ENCODE measurements at places on chromosomes 6 and 20.

DNA sequence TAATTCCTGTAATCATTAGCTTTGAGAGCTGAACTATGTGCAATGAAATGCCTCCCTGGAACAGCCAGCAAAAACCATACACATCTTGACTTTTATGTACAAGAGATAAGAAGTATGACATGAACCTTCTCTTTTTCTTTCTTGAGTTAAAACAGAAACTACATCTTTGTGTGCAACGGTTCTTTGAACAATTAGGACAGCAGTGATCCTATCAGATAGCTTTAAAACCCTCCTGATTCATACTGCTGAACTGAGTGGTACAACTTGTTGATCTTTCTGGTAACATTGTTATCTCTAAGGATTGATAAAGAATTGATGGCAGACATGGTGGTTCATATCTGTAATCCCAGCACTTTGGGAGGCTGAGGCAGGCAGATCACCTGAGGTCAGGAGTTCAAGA is 43.4 kb downstream of the TRAF3IP2 start:
- DNase-seq: no peak

GRCh38 chr6:82374516-82374915 is 10.9 kb downstream of the TPBG start:
- no peak for DNase-seq

DNA sequence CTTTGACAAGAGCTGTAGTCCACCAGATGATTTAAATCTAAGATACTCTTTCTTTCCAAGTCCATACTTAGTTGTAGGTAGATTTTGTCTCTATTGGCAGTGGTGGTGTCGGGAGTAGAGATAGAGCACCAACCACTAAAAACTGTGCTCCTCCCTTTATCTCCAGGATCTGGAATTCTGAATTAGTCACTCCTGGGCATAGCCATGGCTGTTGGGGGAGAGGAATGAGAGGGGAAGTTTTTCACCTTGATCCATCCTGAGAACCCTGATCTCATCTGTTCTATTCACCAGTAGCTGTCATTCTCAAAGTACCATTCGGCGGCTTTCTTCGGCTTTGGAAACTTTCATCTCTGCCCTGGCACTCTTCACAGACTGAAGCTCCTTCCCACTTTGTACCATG is 35.6 kb upstream of the NKX2-4 start:
- no peak for DNase-seq

DNA sequence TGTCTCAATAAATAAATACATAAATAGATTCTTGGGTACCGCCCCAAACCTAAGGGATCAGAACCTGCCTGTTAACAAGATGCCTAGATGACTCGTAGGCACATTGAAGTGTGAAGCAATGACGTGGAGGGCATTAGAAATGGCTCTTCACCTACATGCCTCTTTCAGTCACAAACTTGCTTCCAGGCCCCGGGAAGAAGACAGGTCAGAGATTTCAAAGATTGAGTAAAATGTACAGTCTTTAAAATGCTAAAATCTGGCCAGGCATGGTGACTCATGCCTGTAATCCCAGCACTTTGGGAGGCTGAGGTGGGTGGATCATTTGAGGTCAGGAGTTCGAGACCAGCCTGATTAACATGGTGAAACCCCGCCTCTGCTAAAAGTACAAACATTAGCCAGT is 480.8 kb upstream of the JARID2 start:
- DNase-seq: no peak

GRCh38 chr20:34300809-34301586 is 2.2 kb downstream of the AHCY start:
- DNase-seq: no peak

- DNase-seq: no peak
These were observed 18.9 kb upstream of the ROS1 start for GRCh38 chr6:117444600-117444999.

GRCh38 chr6:111444794-111445193 is 38.2 kb downstream of the REV3L start:
- DNase-seq: no peak

DNA sequence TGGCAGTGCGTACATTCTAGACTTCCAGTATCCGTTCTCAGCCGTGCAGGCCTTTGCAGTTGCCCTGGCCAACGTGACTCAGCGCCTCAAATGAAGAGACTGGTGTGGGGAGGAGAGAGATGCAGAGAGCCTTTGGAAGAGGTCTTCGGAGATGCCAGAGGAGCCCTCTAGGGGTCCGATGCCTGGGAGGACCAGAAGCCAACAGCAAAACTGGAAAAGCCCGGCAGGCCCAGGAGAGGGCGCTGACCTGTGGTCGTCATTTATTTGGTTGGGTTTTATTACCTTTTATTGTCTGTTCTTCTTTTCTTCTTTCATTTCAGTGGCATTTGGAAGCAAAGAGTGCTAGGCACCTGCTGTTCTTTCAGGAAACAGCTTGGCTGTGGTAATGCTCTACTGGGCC is 53.3 kb upstream of the TMEM181 start:
- DNase-seq: peak; percentile 44

DNA sequence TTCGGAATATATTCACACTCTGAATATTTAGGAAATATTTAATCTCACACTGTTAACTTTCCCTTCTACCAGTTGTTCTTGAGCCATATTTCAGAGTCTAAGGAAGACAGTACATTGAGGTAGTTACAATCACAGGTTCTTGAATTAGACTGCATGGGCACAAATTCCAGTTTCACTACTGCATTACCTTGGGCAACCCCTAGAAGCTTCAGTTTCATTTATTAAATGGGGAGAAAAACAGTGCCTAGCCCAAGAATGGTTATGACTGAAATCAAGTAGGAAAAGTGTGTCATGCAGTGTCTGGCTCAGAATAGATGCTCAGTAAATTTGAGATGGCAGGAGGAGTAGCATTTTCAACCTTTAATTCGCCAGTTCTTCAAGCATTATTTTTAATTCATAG is 124.5 kb upstream of the SAMD5 start:
- no peak for DNase-seq

DNA sequence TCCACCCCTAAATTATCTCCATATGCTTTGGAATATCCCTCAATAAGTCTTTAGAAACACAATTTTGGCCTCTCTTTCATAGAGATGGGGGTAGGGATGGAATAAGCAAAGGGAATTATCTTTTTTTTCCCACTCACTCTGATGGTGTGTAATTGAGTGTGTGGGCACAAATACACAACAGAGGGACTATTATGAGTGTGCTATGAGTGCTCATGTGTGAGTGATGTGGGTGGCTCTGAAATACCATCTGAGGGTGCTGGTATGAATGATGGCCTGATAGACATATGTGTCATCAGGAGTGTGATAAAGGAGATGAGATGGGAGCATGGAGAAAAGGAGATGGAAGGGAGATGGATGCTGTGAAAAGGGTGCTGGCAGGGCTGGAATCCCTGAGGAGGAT is 35.6 kb downstream of the GSS start:
- DNase-seq: no peak

GRCh38 chr6:168609914-168610490 is 169.0 kb downstream of the SMOC2 start:
- DNase-seq: no peak

DNA sequence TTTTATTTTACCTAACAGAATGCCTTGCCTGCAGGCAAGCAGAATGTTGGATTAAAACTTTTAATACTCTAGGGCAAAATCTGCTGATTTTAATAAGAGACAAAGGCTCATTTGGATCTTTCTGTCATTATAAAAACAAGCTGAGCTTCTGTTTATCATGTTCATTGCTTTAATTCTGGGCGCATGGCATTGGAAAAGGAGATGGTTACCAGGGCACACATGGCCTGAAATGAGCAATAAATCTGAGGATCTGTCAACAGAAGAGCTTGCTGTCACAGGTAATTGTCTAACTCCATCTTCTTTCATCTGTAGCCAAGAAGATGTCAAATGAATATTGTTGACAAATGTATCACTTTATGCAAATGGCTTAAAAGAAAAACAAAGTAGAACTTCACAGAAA is 439.6 kb downstream of the DOK5 start:
- no peak for DNase-seq

GRCh38 chr6:157962601-157963302 is 18.9 kb upstream of the SYNJ2 start:
- DNase-seq: no peak

DNA sequence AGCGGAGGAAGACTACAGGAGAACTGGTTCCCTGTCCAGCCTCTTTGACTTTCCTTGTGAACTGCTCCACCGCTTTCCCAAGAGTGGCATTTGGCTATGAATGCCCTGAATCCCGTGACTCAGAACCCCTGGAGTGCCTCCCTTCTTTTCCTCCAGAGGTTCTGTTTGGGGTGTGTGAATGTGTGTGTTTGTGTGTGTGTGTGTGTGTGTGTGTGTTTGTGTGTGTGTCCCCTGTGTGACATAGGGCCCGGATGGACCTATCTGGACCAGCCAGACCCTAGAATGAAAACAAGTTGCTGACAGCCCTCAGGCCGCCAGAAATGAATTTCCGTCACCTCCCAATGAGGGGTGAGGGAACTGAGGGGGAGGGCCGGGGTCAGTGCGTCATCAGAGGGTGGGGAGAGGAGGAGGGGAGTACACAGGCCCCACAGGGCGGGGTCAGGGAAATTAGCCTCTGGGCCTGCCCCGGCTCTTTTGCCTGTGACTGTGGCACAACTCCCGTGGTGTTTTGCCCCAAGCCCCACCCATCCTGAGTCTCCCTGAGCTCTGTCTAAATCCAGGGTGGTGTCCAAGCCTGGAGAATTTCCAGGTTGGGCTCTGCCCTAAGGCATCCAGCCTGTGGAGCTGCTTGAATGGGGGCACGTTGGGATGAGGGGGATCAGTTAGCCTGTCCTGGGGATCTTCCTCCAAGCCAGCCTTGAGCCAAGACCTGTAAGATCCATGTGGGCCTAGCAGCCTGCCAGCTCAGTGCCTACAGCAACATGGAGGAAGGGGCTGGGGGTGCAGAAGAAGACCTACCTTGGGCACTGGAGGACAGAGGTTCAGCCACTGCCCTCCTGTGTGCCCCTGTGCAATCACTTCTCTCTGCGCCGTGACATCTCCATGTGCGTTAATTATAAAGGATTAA is 15.2 kb upstream of the MRPS18A start:
- peak; percentile 23 for DNase-seq

DNA sequence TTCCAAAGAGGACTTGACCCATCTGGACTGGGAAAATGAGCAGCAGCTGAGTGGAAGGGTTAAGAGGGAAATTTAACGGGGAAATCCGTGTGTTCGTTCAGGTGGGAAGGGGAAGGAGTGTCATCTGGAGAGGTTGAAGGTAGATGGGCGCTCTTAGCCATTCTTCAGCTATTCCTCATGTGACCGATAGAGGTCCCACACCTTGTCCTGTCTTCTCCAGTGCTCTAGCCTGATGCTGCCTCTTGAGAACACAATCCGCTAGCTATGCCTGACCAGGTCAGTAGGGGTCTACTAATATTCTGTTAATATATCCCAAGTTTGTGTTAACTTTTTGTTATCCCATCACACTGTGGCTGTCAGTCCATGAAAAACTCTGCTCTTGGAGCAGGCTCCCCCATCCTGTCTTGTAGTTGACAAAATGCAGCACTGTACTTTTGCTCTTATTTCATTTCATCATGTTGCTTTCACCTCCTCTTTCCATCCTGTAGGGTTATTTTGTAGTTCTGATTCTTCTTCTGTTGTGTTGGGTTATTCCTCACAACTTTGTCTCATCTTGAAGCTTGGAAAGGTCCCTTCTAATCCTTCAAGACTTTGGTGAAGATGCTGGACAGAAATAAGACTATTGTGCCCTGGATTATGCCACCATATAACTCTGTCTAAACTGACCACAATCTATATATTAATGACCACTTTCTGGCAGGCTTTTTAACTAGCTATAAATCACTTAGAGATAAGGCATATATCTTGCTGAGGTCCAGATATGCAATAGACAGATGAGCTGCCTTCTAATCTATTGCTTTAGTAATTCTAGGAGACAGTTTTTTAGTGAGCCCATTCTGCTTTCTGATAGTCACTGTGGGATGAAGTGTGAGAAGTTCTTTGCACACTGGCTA is 123.4 kb upstream of the SUPT3H start:
- no peak for DNase-seq

DNA sequence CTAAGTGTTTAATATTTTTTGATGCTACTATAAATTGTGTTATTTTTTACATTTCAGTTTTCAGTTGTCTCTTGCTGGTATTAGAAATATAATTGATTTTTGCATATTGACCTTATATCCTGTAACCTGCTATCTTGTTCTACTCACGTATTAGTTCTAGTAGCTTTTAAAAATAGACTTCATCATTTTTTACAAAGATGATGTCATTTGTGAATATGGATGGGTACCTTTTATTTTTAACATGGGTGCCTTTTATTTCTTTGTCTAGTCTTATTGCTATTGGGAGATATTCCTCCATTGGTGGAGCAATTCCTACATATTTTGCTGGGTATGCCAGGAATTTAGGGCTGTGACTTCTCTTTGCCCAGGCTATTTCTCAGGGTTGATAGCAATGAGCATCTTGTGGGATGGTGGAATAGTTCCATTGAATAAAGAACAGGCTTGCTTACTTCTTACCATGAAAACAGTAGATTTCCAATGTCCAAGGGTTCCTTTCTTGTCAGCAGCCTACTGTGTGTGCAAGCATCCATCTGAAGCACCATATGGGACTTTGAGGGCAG is 149.7 kb downstream of the CARMIL1 start:
- DNase-seq: no peak

DNA sequence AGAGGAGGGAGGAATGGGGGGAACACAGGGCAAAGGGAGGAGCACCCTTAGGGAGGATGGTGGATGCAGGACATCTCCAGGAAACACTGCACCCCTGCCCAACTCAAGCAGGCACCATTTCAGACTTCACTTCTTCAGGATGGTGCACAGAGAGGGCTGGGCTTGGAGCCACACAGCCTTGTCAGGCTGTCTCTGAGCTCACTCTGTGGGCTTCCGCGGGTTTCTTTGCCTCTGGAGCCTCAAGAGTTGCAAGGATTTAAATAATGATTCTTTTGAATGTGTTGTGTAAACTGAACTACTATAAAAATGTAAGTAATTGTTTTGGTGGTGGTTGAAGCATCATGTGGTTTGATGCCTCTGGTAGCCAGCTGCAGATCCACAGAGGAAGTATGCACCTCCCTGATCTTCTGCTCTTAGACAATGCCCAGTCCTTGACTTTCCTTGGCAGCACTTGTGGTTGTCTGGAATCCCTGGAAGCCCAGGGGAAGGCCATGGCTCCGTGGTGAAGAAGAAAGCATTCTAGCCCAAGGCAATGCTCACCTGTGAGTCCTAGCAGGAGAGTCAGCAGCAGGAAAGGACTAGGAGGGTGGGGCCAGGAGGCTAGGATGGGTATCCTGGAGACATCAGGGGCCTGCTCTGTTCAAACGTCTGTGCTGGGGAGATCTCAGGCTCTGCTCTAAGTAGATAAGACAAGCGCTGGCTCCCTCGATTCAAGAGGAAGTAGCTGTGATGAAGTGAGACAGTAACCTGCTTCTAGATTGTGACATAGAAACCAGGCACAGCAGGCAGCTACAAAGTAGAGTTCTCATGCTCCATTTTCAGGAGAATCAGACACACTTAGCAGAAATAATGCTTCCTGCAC is 50.2 kb upstream of the SIRPG start:
- DNase-seq: no peak

Measured in NCI-H1930 (cell line).